Posterior vena cava (tissue), 2 donors: ENCODE measurements at places on chromosomes 6 and 20. TPM values are rescaled to one million over a fixed set of nuclear protein-coding genes. Genes with fewer than 3 reads are reported as not detected.

Gene SRMS
- not detected for total RNA-seq

Gene TSBP1
- total RNA-seq, result not detected

Gene PRDM13
- not detected for total RNA-seq

Gene AIF1
- 18.1 TPM for total RNA-seq

Gene COX7A2
- total RNA-seq, result 408 TPM

Gene OR12D3
- not detected for total RNA-seq

Gene TP53TG5
- total RNA-seq, result 2.0 TPM

Gene WDR46
- total RNA-seq, result 31.7 TPM

Gene SLC22A2
- 0.43 TPM for total RNA-seq

Gene GJA10
- not detected for total RNA-seq

Gene FUT9
- under 0.01 TPM for total RNA-seq

Gene RWDD1
- 55.1 TPM for total RNA-seq
